ENCODE measurements at places on chromosomes 6 and 20.

DNA sequence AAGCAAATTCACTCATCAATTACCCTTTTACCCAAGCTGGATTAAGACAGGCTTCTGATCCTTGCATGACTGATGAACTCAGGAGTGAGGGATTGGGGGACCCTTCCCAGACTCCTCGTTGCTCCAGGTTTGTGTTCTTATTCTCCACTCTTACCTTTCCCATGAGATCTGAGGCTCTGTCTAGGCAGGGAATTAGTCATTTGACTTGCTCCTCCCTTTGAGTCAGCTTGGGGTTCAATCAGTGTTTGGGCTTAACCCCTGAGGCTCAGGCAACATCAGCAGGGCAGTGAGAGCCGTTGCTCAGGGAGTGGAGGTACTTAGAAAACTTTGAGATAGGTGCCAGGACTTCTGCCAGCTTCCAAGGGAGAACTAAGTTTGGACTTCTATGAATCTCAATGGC lies 20.7 kb upstream of the TOX2 start:
- no peak for DNase-seq

DNA sequence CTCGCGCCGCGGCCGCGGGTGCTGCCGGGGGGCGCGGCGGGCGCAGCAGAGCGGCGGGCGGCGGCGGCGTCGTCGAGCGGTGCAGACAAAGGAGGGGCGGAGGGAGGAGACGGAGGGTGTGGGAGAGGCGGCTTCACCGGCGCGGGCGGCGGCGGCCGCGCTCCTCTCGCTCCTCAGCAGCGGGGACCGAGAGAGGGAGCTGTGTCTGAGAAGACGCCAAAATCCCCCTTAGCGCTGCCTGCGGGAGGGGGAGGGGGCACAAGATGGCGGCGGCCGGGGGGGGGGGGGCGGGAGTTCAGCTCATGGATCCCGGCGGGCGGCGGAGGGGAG lies 296 bp downstream of the ADNP start:
- no peak for DNase-seq

DNA sequence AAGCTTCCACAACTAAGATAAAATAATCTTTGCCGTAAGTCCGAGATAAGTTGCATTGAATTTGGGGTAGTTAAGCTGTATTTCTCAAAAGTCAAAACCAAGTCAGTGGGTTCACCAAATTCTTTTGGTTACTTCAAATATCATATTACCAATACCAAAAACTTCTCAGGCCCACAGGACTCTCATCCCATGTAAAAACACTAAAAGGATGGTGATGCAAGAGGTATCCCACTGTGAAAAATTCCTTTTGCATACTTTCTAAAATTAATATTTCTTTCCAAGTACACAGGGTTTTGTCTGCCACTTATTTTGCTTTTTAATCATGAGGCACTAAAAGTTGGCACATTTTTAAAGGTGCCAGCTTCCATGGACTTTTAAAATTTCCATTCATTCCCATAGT lies 151.3 kb downstream of the GJA10 start:
- no peak for DNase-seq

DNA sequence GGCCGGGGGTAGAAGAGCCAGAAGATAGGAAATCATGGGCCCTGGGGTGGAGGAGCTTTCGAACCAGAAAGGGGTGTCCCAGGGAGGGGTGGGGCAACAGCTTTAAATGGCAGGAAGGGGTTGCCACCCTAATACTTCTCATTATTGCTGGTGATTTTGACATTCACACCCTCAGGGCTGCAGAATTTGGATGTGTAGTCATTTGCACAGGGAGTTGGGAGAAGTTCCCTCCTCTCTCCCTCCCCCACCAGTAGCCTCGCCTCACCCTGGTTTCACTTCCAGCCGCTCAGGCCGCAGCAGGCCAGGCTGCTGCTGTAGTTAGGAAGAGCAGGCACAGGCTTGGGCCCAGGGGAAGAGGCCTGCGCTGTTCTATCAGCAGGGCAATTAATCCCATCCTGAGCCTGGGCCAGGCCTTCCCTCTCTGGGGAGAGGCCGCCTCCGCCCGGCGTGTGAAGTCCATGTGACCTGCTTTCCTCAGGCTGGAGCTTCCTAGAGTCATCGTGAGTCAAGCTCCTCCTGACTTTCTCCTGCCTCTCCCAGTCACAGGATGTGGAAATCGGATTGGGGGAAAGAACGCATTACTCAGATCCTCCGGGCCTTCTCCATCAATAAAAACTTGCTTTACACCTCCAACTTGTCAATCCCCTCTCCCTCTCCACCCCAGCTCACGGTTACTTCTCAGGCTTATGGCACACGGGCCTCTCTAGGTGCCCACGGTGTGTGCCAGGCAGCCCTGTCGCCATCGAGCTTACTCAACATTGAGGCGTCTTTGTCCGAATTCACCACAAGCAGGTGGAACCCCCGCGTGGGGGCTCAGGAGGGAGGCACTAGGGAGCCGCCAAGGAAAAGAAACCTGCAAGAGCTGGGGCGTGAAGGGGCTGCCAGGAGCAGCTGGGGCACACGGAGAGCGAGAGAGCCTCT lies 7.8 kb downstream of the ADTRP start:
- DNase-seq: no peak

DNA sequence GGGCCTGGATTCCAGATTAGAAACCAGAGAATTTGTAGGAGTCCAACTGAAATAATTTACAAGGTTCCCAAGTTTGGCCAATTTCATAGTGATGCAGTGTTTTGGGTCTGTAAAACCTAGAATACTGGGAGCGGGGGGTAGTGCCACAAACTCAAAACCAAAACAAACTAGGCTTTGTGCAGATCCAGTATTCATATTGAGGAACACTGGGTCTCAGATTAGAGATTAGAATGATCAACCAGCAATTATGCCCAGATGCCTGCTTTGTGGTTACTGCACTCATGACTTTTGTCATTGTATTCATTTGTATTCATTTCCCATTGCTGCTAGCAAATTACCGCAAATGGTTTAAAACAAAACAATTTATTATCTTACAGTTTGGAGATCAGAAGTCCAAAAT lies 3.2 kb upstream of the NDUFAF4 start:
- DNase-seq: no peak

DNA sequence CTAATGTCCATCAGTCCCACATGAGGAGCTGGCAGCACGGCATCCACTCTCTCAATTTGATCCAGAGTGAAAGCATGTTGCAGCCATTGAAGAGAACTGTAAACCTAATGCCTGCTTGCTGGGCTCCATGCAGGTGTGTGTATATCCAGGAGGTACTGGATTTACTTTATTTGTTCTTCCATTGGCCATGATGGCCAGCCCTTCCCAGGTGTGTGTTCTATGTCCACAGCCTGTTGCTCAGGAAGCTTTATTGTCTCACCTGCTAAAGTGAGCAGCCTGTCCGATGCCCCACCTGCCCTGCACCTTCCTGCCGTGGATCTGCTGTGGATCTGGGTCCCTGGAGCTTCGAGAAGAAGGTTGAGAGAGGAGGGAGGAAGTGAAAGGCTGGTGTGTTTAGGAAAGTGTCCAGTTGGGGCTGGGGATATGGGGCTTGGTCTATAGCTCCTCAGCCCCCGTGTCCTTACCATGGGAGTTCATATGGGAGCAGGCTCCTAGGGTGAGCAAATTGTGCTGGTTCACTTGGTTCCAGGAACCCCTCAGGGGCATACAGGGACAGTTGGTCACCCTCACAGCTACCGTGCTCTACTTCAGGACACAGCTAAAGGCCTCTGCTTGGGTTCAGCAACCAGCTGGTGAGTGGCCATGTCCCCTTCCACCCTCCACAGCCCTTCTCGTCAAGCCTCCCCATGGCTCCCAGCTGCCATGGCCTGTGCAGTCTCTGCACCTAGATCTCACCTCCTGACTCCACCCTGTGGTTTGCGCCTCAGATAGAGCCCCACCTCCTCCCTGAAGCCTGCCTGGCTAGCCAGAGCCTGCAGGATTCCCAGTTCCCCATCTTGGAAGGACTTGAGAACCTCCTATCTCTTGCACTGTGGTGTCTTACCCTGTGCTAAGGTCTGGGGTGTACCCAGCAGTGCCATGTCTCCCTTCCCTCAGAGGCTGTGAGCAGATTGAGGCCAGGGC lies 12.7 kb downstream of the TREML2 start:
- DNase-seq: no peak

- DNase-seq: no peak
These were observed 450.3 kb upstream of the MAN1A1 start for GRCh38 chr6:119799596-119800509.

All from activated CD8-positive, alpha-beta memory T cell treated with anti-CD3 and anti-CD28 coated beads for 1 hour (primary cell).